Stimulated activated CD8-positive, alpha-beta memory T cell treated with anti-CD3 and anti-CD28 coated beads, Interleukin-12 subunit alpha, Interleukin-12 subunit beta, amount 100 ng/mL, for 1 hour (primary cell): ENCODE measurements at places on chromosomes 5 and 9.
A peak's percentile ranks its signal among the peaks of the same experiment; 100 is the strongest.

- peak; percentile 23 for DNase-seq
Measured at GRCh38 chr9:107172160-107172978, 110.7 kb upstream of the RAD23B start.

- no peak for DNase-seq
Measured at GRCh38 chr5:91867799-91868198, 484.7 kb upstream of the ARRDC3 start.

DNA sequence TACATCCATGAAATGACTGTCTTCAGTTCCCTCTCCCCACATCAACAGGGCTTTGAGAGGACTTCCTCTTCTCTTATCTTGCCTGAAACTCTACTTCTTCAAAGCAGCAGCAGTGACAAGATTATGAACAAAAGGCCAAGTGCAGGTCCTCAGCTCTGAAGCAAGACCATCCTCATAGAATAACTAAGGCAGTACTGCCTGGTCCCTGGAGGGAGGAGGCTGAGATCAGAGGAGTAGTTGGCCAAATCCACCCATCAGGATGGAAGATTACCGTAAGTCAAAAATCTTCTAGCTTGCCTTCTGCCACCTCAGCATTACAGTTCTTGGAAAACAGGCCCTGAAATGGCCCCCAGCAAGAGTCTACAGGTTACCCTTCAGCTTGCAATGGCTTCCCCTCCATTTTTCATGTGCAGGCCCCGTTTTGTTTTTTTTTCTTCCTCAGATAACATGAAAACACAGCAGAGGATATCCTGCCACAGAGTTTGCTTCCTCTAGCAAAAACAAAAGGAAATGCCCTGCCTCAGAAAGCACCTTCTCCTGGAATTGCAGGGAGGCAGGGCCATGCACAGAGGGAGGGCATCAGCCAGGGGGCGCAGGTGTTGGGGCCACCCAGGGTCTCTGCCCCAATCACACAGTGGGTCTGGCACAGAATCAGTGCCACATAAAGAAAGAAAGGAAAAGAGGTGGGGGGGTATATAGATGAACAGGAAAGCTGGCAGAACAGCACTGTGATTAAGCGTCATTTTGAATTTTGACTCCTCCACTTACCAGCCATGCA lies 40.0 kb downstream of the KLHL3 start:
- no peak for DNase-seq

- no peak for DNase-seq
Measured at GRCh38 chr9:18061856-18062255, 412.1 kb upstream of the ADAMTSL1 start.

- no peak for DNase-seq
Measured at GRCh38 chr5:132465059-132465707, 25.4 kb downstream of the IRF1 start.

GRCh38 chr9:129081388-129081904 lies 535 bp downstream of the DOLPP1 start:
- no peak for DNase-seq

DNA sequence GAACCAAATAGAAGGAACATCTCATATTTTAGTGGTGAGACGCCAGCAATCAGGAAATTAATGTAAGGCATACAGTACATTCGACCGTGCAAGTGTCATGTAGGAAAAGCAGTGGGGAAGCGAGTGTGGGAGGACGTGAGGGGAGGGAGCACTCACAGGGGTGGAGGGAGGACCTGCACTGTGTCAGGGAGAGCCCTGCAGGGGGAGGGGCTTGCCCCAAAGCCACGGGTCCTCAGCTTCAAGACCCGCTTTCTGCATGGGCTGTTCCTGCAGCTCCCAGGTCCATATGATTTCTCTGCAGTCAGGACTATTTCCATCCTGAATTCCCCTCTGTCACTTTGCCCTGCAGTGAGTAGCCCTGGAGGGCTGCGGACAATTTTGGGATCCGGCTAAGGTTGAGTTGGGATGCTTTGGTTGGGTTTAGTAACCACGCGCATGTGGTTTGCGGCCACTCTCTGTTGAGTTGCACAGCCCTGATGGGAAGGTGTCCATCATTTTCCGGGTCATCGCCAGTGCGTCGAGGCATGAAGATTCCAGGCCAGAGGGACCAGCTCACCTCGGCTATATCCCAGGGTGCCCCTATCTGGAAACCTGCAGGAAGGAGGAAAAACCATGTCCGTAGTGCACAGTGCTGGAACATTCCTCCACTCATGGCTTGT lies 61.9 kb downstream of the IRX1 start:
- DNase-seq = no peak

DNA sequence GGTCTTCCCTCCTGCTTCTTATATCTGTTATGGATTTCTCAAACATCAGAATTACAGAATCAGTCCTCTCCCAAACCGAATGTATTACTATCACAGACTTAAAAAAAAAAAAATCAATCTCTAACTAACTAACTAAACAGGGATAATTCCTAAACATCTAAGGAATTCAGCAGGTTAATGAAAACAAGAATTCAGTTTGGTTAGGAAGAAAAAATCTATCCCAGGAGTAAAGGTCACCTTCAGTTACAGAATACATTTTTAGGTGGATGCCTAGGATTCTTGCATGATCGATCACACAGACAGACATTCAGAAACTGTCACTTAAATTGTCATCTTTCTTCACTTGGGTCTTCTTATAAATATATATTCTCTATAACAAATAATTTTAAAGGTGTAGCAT lies 11.5 kb downstream of the PTAR1 start:
- no peak for DNase-seq

DNA sequence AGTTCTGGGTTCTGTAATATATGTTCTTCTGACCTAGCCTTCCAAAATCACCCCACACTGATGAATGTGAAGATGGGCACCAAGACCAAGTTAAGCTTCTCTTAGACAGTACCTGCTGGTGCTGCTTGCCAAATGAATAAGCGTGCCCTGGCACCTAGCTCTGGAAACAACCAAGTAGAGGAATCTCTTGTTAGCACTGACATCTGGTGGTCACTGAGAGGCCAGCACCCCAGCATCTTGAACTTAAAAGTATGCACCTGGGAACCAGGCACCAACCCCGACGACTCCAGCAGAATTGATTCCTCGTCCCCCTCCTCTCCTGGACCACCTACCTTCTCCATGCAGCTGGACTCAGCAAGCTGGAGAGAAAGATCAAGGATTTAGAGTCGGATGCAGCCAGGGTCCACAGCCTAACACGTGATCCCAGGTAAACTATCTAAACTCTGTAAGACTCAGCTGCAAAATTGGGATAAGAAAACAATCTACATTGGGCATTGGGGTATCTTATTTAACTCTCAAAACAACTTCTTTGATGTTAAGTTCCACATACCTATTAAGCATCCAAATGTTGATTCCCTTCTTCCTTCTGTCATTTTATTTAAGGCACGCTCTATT lies 89.8 kb downstream of the SLC1A3 start:
- DNase-seq = no peak

- no peak for DNase-seq
Measured at GRCh38 chr5:76413746-76414145, 10.7 kb downstream of the IQGAP2 start.

DNA sequence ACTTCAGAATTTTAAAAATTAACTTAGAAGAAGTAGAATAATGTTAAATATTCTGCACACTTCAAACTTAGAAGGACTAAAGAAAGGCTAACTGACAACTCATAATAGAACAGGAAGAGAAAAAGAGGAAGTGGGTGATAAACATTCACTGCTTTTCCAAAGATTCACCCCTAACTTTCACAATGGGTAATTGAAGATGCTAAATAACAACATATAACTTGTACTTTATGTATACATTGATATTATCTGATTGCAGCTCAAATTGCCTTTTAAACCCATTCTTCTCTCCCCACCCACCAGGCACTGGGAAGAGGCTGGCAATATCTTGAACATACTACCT lies 376.6 kb downstream of the EFNA5 start:
- no peak for DNase-seq

- DNase-seq = no peak
Measured at GRCh38 chr5:115022303-115022702, 147.4 kb downstream of the TRIM36 start.
